ENCODE measurements at places on chromosomes 6 and 20.

DNA sequence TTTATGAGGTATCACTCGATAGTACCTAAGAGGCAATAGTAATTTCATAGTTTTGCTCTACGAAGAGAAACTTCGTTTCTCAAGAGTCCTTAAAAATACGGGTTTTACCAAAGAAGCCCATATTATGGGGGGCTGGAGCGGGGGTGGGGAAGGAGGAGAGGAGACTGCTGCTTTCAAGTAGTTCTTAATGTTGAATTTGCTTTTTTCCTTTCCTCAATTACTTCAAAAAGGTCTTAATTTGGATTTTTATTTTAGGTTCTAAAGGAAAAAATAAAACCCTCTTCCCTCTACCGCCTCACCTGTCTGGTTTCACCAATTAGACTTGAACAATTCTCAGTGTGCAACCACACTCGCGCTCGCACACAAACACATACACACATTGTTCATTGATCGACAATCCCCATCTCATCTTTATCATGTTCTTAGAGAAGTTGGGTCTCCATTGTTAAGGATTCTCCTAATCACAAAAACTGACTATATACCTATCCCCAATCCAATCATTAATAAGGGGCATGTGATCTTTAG is 97.2 kb downstream of the HFE start:
- no peak for DNase-seq

DNA sequence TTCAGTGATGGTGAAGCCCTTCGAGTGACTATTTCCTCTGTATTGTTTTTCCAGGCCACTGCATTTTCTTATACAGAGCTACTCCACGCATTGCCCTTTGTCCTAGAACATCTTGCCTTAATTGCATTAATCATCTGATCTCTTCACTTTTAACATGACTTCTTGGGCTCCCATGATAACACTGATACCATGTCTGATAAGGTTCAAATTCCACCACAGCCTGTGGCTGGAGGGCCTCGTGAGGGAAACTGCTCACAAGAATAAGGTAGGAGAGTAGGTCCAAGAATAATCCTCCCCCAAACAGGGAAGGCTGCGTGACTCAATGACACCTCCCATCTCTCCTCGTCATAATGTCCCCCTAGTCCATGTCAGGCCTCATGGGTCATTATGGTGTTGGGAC is 165.5 kb upstream of the ECI2 start:
- DNase-seq: no peak

GRCh38 chr20:8020314-8021079 is 936 bp upstream of the TMX4 start:
- DNase-seq: no peak

DNA sequence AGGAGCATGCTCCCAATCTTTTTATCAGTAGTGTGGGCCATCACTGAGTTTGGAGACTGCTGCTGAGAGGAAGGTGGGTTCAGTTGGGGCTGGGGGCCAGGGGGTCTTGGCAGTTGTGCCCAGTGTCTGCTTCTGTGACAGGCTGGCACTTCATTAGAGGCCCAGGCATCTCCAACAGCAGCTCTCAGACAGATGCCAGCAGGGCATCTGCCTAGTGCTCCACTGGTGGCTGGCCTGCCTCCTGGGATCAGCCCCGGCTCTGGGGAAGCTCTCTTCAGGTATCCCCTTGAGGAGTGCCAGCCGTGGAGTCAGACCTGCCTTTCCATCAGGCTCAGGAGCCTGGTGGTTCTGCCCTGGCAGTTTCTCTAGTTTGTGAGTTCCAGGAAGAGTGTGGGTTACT is 77.3 kb downstream of the DTD1 start:
- no peak for DNase-seq

GRCh38 chr6:2998998-2999617 is 586 bp upstream of the NQO2 start:
- no peak for DNase-seq

GRCh38 chr20:45917790-45918141 is 5.8 kb upstream of the PLTP start:
- no peak for DNase-seq

GRCh38 chr6:127176146-127176545 is 57.7 kb downstream of the RSPO3 start:
- no peak for DNase-seq

- DNase-seq: no peak
These were observed 52.9 kb upstream of the UFL1 start for GRCh38 chr6:96468681-96469224.

- no peak for DNase-seq
These were observed 67.8 kb upstream of the ANKEF1 start for GRCh38 chr20:9966966-9967365.

DNA sequence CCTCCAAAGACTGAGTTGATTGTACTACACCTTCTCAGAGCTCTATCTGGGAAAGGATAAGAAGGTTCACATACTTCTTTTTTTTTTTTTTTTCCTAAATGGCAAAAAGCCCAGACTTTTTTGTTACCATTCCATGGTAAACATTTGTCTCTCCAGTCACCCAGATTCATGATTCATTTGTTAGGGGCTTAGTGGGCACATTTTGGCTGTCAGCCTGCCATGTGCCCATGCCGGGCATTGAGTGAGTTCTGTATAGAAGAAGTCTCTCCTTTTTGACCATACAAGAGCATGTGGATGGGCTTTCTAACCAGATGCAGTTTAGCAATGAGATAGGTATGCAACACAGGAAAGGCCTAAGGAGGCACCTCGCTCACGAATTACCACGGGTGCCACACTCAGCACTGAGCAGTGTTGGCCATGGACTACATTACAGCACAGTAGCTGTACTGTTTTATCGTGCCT is 447.5 kb upstream of the HSF2 start:
- DNase-seq: no peak

GRCh38 chr6:47179286-47179685 is 130.4 kb downstream of the TNFRSF21 start:
- no peak for DNase-seq

- peak; percentile 20 for DNase-seq
These were observed 155.6 kb upstream of the SNX9 start for GRCh38 chr6:157667211-157668008.

GRCh38 chr20:8969146-8969583 is 99.7 kb upstream of the PLCB4 start:
- no peak for DNase-seq

GRCh38 chr20:23404196-23404595 is 17.1 kb downstream of the NAPB start:
- no peak for DNase-seq

DNA sequence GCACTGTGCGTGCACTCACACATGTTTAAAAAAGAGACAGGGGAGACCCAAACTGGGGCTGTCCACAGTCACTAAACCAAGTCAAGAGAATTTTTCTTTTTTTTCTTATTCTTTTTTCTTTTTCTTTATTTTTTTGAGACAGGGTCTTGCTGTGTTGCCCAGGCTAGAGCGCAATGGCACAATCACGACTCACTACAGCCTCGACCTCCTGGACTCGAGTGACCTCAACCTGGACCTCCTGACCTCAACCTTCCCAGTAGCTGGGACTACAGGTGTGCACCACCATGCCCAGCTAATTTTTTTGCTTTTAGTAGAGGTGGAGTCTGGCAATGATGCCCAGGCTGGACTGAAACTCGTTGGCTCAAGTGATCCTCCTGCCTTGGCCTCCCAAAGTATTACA is 89.4 kb upstream of the NFATC2 start:
- no peak for DNase-seq

GRCh38 chr6:39493777-39494176 is 171.3 kb upstream of the KCNK16 start:
- no peak for DNase-seq

GRCh38 chr6:47137073-47137472 is 94.9 kb upstream of the ADGRF1 start:
- DNase-seq: no peak

- no peak for DNase-seq
These were observed 35.7 kb upstream of the CCDC167 start for GRCh38 chr6:37535428-37535758.

GRCh38 chr20:59786801-59787537 is 146.5 kb downstream of the SYCP2 start:
- DNase-seq: no peak

DNA sequence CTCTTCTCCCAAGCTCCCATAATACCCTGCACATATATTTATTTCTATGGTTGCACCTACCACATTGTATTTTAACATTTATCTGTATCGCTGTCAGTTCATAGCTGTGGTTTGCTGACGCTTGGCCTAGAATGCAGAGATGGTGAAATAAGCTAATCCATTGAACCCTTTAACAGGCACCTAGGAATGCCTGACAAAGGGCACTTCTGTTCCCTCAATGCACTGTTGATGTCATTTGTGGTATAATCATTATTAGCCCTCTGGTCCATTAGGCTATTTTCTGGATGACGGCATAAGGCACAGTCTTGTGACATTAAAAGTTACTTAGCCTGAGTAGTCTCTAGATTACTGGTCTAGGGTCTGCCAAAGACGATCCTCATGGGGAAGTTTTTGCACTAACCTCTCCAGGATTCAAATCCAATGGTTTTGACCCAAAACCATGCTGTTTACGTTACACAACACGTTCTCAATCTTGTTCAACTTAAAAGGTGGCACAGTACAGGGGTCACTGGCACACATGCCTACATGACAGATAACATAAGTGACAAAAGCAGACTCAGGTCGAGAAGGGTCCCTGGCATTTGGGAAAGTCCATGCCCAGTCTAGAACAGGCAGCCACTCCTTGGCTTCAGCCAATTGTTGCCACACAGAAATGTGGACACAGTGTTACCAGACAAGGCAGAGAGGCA is 2.1 kb upstream of the YWHAB start:
- no peak for DNase-seq

- DNase-seq: no peak
These were observed 29.4 kb upstream of the KIF25 start for GRCh38 chr6:167968091-167968490.

- DNase-seq: peak; percentile 61
These were observed 25.0 kb upstream of the SCGN start for GRCh38 chr6:25627001-25627400.

DNA sequence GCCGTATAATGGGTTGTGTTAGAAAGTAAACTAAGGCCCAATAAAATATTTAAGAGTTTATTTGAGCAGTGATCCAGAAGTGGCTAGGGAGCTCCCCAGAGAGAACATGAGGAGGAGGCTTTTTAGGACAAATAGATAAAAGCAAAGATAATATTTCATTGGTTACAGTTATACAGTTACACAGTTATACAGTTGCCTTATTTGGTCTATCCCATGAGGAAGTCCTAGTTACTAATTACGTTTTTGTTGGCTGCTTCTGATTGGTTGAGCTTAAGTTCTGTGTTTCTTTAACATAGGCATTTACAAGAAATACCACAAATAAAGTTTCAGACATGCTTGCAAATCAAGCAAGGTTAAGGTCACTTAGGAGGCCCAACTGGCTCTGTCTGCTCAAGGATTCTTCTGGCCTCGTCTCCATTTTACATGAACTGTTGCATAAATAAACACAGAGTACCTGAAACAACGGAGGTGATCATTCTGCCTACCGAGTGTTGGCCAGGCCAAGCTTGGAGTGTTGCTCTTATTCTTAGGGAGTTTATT is 7.0 kb downstream of the UBD start:
- DNase-seq: no peak

DNA sequence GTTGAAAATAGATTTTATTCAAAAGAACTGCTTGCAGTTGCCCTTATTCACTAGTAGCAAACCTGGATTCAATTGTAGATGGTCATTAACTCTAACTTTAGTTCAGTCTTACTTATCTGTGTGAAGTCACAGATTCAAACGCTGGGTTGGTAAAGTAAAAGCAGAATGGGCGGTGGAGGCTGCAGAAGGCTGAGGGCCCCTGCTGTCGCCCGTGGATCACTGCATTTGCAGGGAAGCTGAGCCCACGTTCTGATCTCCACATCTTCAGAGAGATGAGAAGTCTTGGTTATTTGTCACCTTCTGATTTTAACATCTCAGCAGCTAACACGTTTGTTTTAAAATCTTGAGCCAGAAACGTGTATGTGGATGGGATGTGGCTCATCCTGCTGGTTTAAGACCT is 75.1 kb downstream of the SNX9 start:
- no peak for DNase-seq

GRCh38 chr20:11271319-11271718 is 597.5 kb upstream of the JAG1 start:
- DNase-seq: peak; percentile 50

DNA sequence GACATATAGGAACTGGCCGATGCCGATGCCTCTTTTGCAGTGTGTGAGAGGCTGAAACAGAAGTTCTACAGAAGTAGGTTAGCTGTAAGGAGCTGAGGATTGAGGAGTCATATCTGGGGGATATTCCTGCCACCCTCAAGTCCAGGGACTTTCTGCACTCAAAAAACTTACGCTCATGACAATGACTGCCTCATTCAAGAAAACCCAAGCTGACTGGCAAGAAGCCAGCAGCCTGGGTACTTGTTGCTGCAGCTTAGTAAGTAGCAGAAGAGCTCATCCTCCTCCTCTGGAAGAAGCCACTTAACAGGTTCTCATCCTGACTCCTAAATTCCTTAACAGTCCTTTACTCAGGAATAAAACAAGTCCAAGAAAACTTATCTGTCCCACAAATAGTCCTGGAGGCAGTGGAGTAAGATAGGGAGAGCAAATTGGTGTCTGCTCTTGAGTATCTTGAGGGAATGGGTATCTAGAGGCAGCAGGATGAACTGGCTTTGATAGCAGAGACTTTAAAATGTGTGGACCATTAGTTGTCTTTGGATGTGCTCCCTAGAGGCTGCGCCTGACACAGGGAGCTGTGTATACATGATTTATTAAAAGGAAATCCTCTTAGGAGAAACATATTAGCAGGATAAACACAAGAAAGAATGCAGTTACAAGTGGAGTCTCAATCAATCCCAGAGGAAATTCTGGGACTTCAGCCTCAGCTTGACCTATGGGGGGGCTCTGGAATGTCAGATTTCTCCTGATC is 7.4 kb downstream of the CALHM5 start:
- no peak for DNase-seq

- DNase-seq: no peak
These were observed 684 bp downstream of the PAQR8 start for GRCh38 chr6:52362443-52363227.
